ENCODE measurements at places on chromosomes 1 and 21.

GRCh38 chr1:217535601-217536377 lies 95.1 kb downstream of the GPATCH2 start:
- DNase-seq: no peak

- no peak for DNase-seq
Measured at GRCh38 chr1:204031098-204031710, 41.7 kb upstream of the SOX13 start.

DNA sequence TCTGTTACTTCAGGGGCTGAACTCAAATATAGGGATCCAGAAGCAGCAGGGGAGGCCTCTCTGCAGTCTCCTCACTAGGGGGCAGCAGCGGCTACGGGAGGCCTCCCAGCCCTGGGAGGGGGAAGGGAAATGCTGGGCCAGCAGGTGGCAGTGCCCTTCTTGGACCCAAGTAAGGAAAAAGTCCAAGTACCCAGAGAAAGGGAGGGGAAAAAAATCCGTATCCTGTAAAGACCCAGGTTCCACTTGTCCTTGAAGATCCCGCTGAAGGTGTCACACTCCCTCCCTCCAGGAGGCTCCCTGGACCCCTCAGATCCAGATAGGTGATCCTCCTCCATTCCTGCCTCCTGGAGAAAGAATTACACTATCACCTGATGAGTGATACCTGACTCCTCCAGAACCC lies 14.1 kb upstream of the NUAK2 start:
- peak; percentile 51 for DNase-seq

- DNase-seq: no peak
Measured at GRCh38 chr1:94124538-94124937, 3.6 kb upstream of the ABCA4 start.

DNA sequence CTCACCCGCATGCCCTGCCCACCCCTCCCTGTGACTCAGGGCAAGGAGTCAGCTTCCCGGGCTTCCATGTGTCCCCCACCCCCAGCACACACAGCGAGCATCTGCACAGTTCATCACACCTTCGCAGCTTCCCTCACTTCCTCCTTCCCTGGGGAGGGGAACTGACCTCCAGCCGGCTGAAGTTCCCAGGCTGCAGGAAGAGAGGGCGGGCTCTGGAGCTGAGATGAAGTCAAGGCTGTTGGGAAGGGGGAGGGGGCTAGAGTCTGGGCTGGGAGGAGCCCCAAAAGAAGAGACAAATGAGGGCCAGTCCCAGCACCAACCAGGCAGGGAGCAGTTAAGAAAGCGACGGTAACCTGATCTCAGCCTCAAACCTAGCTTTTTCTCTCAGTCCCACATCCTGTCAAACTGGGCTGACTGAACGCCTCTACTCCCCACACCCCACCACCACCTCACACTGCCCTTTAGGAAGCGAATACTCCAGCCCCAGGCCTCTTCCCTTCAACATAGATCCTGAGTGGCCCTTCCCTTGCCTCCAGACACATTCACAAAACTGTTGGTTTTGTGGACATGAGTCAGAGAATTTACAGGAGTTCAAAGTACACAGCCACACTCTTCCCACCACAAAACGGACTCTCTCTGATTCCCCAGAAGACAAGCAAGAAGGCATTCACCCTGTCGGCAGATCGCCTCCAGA lies 1.8 kb downstream of the RHOC start:
- no peak for DNase-seq

DNA sequence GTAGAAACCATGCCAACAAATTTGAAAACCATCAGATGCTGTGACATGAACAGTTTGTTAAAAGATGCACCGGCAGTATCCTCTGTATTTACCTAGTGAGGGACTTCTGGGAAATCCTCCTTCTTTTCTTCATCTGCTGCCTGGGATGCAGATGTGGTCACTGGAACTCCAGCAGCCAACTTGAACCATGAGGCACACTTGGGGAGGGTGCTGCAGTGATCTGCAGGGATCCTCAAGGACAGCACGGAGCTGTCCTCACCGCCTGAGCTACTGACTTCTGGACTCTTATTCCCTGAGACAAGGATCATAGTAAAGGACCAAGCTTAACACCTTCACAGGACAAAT lies 19.5 kb upstream of the NID1 start:
- no peak for DNase-seq

- DNase-seq: no peak
Measured at GRCh38 chr1:115173151-115173550, 83.8 kb upstream of the TSPAN2 start.

DNA sequence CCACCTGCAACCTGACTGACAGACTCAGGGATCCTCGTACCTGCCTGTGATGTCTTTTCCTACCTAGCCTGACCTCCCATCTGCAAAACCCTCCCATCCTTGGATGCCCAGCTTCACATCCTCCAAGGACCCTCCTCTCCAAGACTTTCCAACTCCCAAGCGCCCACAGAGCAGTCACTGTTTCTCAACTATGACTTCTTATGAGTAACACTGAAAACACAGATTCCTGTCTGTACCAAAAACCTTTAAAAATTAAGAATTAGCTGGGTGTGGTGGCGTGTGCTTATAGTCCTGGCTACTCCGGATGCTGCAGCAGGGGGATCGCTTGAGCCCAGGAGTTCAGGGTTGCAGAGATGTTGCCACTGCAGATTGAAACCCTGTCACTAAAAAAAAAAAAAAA lies 181.9 kb downstream of the PSMG1 start:
- no peak for DNase-seq

- no peak for DNase-seq
Measured at GRCh38 chr21:39634507-39634906, 21.8 kb downstream of the B3GALT5 start.

- DNase-seq: no peak
Measured at GRCh38 chr21:45460611-45461368, 55.8 kb downstream of the COL18A1 start.

DNA sequence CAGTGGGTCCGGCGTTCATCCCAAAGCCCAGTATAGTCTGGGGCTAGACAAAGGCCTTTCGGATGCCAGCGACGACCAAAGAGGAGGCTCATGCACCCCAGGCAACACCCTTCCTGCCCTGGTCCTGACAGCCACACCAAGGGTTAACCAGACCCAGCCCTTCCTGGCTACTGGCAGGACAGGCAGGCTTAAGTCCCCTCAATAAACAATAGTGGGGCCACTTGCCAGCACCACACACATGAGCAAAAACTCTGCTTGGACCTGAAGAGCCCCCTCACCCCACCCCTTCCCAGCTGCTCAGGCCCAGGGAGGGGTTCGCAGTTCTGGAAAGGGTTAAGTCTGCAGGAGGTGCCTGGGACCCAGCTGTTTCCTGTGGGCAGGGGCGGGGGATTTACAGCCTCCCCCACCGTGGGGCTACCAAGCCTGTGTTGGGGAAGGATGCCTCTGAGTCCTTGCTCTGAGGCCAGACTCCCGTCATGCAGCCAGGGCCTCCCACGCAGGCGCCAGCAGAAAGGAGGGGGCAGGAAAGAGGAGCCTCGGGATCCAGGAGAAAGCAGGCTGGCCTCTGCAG lies 18.2 kb downstream of the PHLDA3 start:
- DNase-seq: no peak

GRCh38 chr1:152980676-152981075 lies 3.2 kb upstream of the SPRR1A start:
- no peak for DNase-seq

GRCh38 chr1:221809091-221810029 lies 67.5 kb upstream of the DUSP10 start:
- no peak for DNase-seq

- DNase-seq: no peak
Measured at GRCh38 chr1:155976062-155976912, 2.1 kb downstream of the ARHGEF2 start.

DNA sequence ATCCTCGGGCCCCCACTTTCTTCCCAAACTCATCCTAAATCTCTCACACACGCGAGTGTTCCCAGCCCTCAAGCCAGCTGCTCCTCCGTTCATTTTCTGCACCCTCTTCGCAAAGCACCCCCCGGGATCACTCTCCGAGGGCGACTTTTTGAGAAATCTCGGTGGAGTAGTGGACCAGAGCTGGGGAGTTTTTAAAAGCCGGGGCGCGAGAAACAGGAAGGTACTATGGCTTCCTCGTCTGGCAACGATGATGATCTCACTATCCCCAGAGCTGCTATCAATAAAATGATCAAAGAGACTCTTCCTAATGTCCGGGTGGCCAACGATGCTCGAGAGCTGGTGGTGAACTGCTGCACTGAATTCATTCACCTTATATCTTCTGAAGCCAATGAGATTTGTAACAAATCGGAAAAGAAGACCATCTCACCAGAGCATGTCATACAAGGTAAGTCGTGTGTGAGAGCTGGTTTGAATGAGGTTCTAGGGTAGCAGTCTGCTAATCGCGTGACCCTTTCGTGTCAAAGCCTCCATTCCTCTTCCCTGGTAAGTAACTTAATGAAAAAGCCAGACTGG lies 800 bp downstream of the DR1 start:
- DNase-seq: peak; percentile 1

- no peak for DNase-seq
Measured at GRCh38 chr1:198643808-198644207, 5.0 kb downstream of the PTPRC start.

DNA sequence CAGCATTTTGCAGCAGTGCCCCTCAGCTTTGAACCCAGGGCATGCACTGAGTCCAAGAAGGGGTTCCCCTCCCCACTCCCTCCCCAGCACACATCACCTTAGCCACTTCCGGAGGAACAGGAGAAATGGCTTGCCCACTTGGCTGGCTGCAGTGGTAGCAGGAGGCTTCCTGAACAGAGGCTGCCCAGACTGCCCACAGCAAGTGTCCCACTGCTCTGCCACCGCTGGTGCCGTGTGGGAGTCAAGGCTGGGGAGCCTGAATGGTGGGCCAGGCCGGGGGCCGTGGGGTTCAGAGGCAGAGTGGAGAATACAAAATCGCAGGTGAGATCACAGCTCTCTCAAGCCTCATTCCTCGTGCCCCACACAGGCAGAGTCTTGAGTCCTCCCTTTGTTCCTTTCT lies 34.5 kb downstream of the CD247 start:
- DNase-seq: no peak

- no peak for DNase-seq
Measured at GRCh38 chr1:166673722-166674121, 165.6 kb upstream of the POGK start.

GRCh38 chr1:14435368-14436023 lies 163.0 kb upstream of the KAZN start:
- no peak for DNase-seq

Measured in stimulated activated CD4-positive, alpha-beta T cell treated with anti-CD3 and anti-CD28 coated beads, Interleukin-12 subunit alpha, Interleukin-12 subunit beta, amount 100 ng/mL, for 24 hours (primary cell).